ENCODE measurements at places on chromosomes 6 and 20. TPM values are rescaled to one million over a fixed set of nuclear protein-coding genes. Genes with fewer than 3 reads are reported as not detected.
A peak's percentile ranks its signal among the peaks of the same experiment; 100 is the strongest.

DNA sequence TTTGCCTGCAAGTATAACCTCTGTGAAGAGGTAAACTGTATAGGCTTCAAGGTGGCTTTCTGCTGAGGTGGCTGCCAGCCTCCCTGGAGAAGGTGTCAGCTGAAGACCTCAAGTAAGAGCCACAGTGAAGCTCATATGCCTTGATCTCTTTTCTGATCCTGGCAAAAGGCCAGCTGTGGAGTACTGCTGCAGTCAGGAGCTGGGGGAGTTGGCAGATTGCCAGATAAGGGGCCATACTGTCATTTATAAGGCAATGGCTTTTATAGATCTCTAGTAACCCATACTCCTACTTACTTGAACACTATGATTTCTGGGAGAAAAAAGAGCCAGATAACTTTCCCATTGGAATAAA, 8.8 kb upstream of the CEP85L start:
- DNase-seq = peak; percentile 49

GRCh38 chr6:133551847-133552341, 310.7 kb downstream of the EYA4 start:
- DNase-seq = no peak

The ALDH8A1 gene
- 0.45 TPM for total RNA-seq

The ORC3 gene
- total RNA-seq = 27.1 TPM

The RIPOR2 gene
- 156 TPM for total RNA-seq

The SLC23A2 gene
- 16.7 TPM for total RNA-seq

The GFRAL gene
- not detected for total RNA-seq
